ENCODE measurements at places on chromosomes 3 and 15. TPM values are rescaled to one million over a fixed set of nuclear protein-coding genes. Genes with fewer than 3 reads are reported as not detected.
A peak's percentile ranks its signal among the peaks of the same experiment; 100 is the strongest.

PROS1 gene
- 0.93 TPM for polyA plus RNA-seq

- DNase-seq, result no peak
Measured at GRCh38 chr3:130758624-130759369, 12.2 kb upstream of the PIK3R4 start.

NDUFB5 gene
- 61.1 TPM for polyA plus RNA-seq

- DNase-seq, result peak; percentile 51
Measured at GRCh38 chr3:129182390-129183185, 1.1 kb downstream of the CNBP start.

PIK3CB gene
- 4.8 TPM for polyA plus RNA-seq

DNA sequence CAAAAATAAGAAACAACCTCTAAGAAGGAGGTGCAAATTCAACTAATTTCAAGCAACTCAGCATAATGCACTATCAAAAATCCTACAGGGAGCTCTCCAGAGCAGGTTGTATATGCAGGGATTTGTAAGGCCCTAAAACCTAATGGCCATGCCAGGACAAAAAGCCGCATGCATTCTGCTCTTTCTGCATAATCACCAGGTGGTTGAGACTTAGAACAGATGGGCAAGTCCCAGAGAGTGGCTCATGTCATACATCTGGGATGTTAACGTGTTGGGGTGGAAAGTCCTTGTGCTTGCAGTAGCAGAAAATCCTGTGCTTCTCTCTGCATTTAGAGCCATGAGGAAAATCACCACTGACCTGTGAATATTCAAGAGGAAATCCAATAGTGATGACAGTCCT, 1002.9 kb downstream of the AGBL1 start:
- no peak for DNase-seq

DNA sequence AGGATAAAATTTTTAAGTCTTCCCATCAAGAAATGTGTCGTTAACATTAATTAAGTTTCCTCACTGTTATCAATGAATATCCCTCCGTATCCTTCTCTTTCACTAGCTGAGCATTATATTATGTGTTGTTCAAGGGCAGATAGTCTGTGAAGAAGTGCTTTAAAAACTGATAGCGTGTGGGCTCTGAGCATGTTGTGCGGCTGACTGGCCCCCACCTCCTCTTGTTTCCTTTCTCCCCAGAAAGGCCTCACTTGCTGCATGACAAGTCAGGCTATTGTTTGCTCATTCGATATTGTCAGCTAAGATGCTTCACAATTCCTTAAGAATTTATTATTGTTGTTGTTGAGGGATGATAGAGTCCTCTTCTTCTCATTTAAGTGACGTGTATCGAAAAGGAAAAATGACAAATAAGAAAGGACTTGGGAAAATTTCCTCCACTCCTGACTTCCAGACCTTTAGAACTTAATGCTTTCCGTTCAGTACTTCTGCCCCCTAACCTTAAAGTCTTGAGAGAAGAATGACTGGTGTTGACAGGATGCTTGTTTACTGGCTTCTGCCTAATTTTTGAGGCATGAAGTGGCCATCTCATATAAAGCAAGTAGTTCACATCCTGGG, 298.3 kb downstream of the LPP start:
- DNase-seq, result no peak

GRCh38 chr15:35522061-35522460, 23.9 kb downstream of the DPH6 start:
- DNase-seq, result no peak

GRCh38 chr15:77624868-77625267, 7.8 kb downstream of the LINGO1 start:
- DNase-seq, result no peak

GPR149 gene
- polyA plus RNA-seq, result not detected

GRCh38 chr3:140586311-140586710, 91.6 kb upstream of the TRIM42 start:
- no peak for DNase-seq

ISG20 gene
- 365 TPM for polyA plus RNA-seq

DNA sequence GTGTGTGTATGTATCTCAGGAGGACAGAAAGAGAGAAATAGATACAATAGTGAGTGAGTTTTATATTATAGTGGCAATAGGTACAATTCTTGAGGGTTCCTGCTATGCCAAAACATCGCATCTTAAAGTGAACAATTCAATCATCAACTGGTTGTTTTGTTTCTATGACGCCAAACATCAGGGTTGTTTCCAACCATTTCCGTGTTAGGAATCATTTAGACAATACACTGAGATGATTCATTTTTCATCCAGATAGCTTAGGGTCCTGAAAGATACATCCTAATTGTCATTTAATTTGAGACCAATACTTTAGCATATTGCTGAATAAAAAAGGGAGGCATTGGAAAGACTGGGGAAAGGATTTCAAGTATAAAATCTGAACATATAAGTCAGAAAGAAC, 472.2 kb downstream of the MCTP2 start:
- no peak for DNase-seq

DNA sequence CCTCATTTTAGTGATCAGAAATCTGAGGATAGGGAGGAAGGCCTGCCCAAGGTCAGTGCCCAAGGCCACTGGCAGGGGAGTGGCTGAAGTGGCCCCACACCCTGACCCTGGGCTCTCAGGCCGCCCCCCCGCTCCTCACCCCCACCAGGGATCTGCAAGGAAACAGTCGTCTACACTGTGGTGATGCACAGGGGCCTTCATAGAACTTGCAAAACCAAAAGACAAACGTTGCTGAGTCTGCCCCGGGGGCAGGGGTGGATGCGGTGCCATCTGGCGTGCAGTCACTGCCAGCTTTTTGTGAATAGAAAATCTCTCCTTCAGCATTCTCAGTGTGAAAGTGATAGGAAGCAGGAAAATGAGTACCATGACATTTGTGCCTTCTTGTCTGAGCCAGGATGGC, 41.3 kb downstream of the WHAMM start:
- no peak for DNase-seq

DNA sequence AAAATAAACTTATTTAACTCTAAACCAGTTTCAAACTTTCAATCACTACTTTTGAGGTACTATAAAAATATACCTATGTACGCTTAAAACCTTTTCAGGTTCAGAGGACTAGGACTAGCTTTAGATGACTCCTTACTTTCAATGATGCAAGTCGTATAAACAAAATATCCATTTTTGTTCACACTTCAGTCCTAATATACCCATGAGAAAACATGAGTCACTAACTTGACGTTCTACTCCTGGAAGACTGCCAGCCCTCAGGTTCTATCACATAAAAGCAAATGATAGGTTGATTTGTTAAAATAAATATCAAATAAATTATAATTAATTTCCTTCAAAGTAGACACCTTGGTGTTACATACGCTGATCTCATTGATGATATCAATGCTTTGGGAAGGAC, 10.6 kb upstream of the P3H2 start:
- no peak for DNase-seq

- DNase-seq, result peak; percentile 4
Measured at GRCh38 chr3:170907637-170908234, 701 bp downstream of the EIF5A2 start.

GRCh38 chr15:45205192-45205591, 17.4 kb upstream of the SHF start:
- peak; percentile 42 for DNase-seq

ZNF662 gene
- 0.16 TPM for polyA plus RNA-seq

- no peak for DNase-seq
Measured at GRCh38 chr3:196541684-196542445, 26.5 kb downstream of the WDR53 start.

CFAP20DC gene
- not detected for polyA plus RNA-seq

IMPDH2 gene
- 52.0 TPM for polyA plus RNA-seq

DNA sequence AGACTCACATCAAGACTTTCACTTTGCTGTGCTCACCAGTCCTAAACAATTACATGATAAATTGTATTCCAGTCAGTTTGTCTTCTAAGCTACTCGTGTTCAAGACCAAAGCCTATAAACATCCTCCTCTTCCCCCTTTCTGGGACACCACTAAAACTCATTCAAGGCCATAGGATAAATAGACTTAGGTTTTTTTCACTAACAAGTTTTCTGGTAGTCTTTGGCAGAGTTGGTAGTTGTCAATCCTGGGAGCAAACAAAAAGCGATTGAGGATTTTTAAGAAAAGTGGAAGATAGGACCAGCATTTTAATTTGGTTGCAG, 114.9 kb downstream of the TGFBR2 start:
- no peak for DNase-seq

DNA sequence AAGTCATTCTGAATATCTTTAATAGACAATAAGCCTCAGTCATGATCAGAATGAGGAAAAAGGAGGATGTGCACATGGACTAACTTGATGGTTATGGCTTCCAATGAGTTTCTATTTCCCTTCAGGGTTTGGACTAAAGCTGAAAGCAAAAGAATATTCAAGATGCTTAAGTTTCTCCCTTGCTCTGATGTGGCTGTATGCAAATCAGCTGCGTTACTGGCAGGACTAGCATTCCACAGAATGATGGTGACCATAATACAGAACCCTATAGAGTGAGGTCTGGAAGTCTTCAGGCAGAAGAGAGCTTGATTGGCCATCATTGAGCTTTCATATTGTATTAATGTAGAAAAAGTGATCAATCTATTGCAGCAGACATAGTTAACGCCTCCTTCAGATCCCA, 466.0 kb downstream of the NLGN1 start:
- DNase-seq, result no peak

CLDN18 gene
- not detected for polyA plus RNA-seq

GRCh38 chr15:41125063-41125669, 9.1 kb upstream of the INO80 start:
- DNase-seq, result no peak

DNA sequence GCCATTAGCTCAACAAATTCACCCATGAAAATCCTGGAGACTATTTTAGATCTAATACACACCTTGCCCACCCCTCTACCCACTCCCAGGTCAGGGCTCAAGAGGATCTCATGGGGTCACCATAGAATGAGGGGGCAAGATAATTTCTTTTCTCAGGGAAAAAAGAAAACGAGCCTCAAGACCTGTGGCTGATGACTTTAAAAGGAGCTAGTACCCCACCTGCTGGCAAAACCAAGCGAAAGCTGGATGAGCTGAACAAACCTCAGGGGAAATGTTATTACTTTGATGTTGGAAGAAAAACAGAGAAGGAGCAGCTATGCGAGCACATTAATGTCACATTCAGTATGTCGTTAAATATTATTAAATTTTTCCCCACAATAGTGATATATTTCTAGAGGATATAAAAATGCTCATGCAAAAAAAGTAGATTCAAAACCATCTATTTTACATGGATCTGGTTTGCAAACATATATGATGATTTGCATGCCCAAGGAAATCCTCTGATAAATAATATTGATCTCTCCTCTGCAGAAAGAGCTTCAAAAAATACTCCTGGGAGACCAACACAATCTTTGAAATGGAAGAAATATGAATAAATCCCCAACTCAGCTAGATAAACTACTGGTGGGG, 37.7 kb downstream of the PLD1 start:
- DNase-seq, result peak; percentile 36

FGF7 gene
- polyA plus RNA-seq, result not detected

- DNase-seq, result no peak
Measured at GRCh38 chr3:59817511-59817910, 767.7 kb upstream of the CFAP20DC start.

GRCh38 chr15:43165801-43166325, 19.3 kb upstream of the CCNDBP1 start:
- DNase-seq, result no peak

DNA sequence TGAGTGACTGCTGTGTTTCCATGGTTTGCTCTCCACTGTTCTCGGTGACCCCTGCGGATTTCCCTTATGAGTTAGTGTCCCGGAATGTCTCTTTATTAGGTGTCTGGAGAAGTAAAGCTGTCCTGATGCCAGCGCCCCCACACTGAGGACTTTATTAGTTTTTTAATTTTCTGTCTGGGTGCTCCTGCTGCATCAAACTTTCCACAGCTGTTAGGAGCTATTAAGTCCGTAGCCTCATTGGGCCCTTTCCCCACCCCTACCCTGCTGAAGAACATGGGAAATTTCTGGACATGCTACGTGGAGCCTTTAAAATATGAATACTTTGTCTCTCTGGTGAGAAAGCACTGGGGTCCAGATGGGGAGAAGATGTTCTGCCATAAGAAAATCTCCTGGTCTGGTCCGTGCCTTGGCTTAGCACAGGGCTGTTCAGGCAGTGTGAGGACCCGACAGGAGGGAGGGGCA, 161.7 kb upstream of the HES1 start:
- DNase-seq, result no peak

- DNase-seq, result no peak
Measured at GRCh38 chr3:16802389-16802788, 82.4 kb upstream of the PLCL2 start.

DNA sequence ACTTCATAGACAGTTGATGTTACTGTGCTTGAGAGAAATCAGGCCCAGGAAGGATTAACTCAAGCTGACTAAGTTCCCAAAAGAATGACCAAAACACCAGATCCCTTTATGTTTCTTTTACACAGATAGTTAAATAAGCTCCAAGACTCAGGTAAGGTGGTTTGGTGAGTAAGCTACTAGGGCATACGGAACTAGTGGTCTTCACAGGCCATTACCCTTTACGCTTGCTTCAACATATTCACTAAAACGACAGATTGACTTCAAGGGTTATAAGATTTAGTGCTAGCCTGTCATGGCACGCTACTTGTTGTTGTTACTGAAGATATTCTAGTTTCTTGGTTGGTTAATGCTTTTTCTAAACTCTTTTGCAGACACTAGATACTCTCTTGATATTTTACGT, 369.3 kb downstream of the LPP start:
- no peak for DNase-seq

- DNase-seq, result no peak
Measured at GRCh38 chr3:179348325-179349013, 960 bp downstream of the MFN1 start.

RNF13 gene
- polyA plus RNA-seq, result 116 TPM

DNA sequence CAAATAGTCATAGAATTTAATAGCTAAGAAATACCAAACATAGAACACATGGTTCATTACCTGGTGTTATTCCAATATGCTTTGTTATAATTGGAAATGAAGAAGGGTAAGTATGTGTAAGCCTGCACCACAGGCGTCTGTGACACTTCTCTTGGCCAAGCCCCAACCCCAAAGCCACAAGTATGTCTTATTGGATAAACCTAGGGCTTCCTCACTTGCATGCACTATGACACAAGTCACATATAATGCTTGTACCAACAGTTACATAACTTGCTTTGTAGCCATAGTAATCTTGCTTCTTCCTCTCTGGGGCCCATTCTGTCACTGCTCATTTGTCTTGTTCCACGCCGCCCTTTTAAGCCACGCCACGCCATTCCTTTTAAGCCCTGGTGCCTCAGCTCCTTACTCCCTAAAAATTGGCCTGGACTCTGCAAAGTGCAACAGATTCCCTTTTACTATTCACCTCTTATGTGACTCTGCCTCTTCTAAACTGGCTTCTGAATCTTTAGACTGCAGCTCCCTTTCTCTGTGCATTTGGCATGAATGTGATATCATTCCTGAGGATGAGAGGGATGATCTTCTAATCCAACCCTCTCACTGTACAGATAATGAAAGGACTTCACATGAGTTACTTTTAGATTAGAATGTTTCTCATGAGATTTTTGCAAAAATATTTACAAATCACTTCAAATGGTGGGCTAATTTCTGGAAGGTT, 48.1 kb upstream of the EPHA3 start:
- DNase-seq, result no peak

TMEM158 gene
- polyA plus RNA-seq, result not detected

DNA sequence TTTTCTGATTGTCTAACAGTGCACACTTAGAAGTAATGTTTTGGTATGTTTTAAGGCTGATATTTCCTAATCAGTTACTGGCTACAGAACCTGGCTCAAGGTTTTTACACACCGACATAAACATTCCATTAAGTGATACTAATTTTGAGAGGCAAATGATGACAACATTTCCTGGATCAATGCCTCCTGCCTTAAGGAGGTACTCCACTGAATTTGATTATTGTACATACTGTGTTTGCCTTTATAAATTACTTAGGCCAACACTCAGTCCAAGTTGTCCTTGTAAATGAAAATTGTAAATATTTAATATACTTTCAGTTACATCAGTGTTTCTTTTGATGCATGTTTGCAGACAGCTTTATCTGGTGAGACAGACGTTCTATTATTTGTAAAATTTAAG, 24.2 kb upstream of the LXN start:
- no peak for DNase-seq
